ENCODE measurements at places on chromosomes 5 and 9.

- no peak for DNase-seq
These were observed 348.9 kb downstream of the ARHGEF28 start for GRCh38 chr5:73974871-73975360.

DNA sequence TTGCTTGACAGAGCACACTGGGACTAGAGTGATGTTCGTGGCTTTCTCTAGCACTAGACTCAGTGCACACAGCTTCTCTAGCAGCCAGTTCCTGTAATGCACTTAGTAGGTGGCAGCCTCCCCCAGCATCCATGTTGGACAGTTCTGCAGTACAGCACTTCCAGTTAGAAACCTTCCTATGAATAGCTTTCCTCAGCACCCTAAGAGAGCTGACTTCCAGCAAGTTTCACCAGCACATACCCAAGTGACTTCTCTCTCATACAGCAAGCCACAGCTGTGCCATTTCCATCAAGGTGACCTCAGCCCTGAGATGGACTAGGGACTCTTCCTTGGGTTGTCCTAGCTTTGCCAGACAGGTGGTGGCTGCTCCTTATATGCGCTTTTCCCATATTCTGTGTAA, 60.4 kb downstream of the PJA2 start:
- no peak for DNase-seq

- no peak for DNase-seq
These were observed 78.4 kb upstream of the OTULINL start for GRCh38 chr5:14503017-14503680.

GRCh38 chr9:36315283-36315682, 57.0 kb upstream of the GNE start:
- DNase-seq: no peak

GRCh38 chr5:147160902-147161700, 73.7 kb upstream of the STK32A start:
- DNase-seq: no peak

DNA sequence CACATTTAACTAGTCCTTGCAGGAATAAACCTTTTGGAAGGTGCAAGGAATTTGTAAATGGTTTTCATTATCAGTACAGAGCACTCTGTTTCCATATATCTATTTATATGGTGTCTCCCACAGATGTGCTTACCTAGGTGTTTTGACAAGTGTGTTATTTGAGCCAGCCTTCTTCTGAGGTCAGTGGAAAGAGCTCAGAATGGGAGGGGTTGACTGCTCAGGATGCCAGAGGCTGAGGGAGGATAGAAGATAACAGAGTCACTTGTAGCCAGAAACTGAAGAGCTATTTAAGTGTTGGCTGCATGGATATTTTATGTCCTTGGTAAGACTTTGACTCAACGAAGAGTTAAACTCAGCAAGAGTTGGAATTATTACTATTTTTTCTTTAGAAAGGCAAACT, 5.0 kb downstream of the CMYA5 start:
- no peak for DNase-seq

GRCh38 chr5:178818094-178818493, 41.7 kb upstream of the ZNF354B start:
- no peak for DNase-seq

- DNase-seq: no peak
These were observed 82.6 kb upstream of the ZNF618 start for GRCh38 chr9:113793558-113793957.

DNA sequence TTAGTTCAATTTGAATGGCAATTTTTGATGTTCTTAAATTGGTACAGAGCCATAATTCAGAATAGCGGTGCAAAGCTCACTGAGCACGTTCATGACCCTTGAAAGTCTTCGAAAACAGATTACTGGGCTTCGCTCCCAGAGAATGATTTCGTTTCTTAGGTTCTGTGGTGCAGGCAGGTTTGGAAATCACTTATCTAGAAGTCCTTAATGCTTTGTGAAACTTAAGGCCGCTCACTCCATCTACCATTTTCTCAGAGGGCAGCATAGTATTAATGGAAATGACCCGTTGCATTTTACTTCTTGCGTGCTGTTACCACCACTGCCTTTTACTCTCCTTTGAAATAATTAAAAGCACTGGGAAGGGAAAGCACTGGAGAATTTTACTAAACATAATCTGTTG, 2.9 kb upstream of the MAT2B start:
- DNase-seq: no peak

DNA sequence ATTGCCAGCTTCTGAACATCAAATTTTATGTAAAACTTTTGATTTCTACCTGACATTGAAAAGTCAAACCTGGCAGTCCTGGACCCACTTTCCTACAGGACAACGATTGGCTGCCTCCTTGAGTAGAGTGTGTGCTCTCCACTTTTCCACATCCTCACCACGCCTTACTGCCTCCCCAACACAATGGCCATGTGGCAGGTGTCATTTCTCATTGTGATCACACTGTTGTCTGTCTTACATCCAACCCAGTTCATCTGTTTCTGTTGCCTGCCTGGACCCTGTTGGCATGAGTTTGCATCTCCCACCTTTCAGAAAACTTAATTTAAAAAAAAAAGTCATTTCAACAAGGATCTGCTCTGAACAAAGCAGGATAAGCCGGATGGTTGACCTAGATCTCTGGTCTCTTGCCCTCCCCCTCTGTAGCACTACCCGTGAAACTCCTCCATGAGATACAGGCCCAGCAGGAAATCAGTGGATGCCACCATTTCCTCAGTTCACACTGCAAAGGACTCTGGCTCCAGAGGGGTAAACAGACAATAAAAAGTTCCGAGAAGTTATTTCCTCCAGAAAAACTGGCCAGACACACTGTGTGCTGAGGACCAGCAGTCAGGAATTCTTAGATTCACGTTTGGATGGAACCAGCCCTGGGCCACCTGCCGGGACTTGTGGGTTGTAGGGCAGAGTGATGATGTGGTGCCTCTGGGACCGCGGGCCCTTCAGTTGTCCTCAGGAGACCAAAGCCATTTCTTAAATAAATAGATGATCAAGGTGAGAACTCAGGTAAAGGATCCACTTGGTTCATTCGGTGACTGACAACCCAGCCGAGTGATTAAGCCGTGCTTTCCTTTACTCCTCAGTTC, 48.6 kb downstream of the AMBP start:
- no peak for DNase-seq

DNA sequence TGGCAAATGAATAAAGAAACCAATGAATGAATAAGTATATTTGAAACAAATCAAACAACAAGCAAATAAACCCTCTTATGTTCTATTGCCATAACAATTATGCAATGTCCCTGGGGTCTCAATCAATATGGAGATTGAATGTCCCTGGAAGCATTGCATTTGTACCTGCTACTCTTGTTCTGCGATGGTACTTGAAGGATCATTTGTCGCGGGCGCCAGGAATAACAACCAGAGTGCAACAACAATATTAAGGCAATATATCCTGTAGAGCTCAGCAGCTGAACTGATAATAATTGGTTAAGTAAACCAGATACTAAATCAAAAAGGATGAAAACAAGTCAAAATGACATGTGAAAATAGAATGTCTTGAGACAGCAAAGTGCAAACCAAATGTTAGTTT, 1001.9 kb upstream of the NUDT12 start:
- DNase-seq: no peak

DNA sequence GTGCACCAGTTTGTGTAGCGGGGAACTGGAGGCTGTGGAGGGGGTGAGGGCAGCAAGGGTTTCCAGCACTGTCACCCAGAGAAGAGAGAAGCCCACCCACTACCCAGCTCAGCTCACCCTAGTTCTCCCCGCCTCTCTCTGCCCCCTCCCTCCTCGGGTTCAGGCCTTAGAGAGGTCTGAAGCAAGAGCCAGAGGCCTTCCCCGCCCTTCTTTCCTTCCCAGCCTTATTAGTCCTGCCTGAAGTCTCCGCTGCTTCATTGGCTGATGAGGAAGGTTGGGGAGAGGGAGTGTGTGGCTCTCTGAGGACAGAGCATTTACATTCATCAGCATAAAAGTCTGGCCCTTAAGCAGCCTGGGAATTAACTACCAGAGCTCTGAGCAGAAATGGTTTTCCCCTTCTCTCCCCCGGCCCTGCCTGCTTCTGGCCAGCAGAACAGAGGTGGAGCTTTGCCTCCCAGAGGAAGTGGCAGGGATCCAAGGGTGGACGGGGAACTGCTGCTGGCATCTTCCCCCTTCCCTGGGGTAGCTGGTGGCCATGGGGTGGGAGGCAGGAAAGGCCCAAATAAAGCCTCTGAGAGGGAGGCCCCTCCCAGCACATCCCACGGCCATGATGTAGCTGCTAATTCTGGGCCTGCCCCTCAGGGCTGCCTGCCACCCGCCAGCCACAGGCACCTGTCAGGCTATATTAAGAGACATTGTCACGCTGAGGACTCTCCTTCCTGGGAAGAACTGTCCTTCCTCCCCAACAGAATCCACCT, 4.1 kb downstream of the DNAJB5 start:
- no peak for DNase-seq

- DNase-seq: no peak
These were observed 57.6 kb downstream of the ANKRD55 start for GRCh38 chr5:56175488-56175887.

DNA sequence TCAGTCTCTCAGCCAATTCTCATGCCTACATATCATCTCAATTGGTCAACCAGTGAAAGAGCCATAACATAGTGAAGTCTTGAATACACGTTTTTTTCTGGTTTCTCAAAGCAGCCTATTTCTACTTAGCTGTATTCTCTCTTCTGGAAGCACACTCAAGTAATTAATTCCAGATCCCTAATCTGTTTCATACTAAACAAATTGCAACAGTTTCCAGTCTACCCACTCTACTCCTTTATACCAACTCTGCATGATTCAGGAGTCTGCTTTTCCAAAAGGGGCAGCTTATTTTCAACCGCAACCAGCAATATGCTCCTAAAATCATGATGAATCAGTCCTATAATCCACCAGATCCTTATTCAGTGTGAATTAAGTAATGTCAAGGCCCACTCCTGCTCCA, 211.7 kb downstream of the TLE1 start:
- DNase-seq: no peak

DNA sequence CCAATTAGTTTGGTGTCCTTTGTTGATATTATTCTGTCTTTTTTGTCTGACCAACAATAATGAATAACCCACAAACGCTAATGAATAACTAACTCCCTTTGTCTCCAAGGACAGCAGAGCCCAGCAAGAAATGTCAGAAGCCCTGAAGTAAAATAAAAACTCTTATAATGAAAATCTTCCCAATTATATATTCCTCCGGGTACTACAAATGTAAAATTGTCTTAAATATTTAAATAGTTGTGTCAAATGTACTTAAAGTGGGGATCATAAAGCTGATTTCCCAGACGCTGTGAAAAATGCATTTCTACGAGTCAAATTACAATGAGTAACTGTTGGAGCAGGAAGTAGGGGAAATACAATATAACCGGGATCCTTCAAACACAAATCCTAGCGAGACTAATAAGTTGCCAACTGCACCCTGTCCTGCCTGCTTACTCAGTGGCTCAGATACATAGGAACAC, 22.3 kb downstream of the GLIS3 start:
- DNase-seq: no peak

- DNase-seq: no peak
These were observed 296.0 kb upstream of the DMRT1 start for GRCh38 chr9:545480-545879.

GRCh38 chr5:173890195-173890991, 2.2 kb downstream of the CPEB4 start:
- DNase-seq: no peak

DNA sequence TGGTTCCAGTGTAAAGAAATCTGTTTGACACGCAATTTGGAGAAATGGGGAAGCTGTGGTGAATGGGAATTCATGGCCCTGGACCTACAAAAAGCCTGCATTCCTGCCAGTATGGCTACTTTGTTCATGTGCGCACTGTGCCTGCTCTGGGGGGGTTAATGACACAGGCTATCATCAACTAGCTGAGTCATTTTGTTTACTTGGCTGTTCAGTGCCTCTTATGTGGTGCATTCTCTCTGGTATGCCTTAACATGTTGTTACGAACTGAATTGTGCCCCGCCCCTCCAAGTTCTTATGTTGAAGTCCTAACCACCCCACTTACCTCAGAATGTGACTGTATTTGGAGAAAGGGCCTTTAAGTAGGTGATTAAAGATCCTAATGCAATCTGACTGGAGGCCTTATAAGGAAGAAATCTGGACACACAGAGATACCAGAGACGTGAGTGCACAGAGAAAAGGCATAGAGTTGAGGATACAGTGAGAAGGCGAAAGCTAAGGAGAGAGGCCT, 20.4 kb upstream of the UBAP1 start:
- DNase-seq: no peak

DNA sequence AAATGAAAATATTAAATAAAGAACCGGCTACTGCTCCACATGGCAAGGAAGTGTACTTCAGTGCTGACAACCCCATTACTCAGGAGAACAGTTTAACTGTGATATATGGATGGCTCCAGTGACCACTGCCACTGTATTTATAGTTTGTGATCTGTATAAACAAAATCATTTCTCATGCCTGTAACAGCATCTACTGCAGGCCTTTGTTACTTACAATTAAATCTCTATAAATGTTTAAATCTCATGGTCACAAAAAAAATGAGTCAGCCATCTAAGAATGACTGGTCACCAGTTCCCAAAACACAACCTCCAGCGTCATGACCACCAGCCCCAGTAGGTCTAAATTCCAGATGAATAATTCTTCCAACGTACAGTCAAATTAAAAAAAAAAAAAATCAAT, 24.6 kb downstream of the SERINC5 start:
- DNase-seq: no peak
